ENCODE measurements at places on chromosomes 16 and 17. TPM values are rescaled to one million over a fixed set of nuclear protein-coding genes. Genes with fewer than 3 reads are reported as not detected.

DNA sequence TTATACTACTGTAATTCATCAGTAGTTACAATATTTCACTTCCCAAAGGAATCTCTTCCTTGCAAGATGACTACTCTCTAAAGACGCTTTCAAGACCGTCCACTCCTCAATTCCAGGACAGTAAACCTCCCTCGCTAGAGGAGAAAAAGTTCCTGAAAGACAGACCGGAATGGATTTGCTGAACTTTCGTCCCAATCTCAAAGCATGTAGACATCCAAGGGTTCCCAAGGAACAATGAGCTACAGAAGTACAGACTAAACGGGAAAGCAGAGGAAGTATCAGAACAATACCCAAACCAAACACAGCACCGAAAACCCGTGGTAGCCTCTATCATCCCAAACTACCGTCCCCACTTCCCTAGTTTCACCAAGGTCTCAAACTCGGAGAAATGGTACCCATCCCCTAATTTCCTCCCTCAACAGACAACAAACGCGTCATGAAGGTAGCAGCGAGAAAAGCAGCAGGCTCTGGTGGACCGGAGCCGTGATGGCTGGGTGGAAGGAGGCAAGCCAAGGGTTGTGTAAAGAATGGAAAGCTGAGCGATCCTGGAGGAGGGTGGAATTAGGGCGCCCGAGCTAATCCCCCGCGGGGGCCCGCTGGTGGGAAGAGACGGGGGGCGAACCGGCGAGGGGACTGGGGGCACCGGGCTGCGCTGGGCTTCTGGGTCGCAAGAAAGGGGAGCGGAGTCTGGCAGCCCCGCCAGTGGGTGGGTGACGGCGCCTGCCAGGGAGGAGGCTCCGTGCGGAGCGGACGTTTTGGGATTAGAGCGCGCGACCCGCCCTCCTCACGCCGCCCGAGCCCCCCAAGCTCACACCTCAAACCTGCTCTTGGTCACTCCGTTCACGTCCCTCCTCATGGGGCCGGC, 647 bp downstream of the FBXL20 start:
- H3K4me3 ChIP-seq = peak overlapping the region; percentile 99
- no peaks in the 10 kb centered on the region for H3K27me3 ChIP-seq
- peaks cover 6% of the 10 kb centered on the region for H3K4me1 ChIP-seq
- no peaks in the 10 kb centered on the region for H3K36me3 ChIP-seq
- peak overlapping the region; percentile 92 for H3K27ac ChIP-seq
- DNase-seq = no peak

DNA sequence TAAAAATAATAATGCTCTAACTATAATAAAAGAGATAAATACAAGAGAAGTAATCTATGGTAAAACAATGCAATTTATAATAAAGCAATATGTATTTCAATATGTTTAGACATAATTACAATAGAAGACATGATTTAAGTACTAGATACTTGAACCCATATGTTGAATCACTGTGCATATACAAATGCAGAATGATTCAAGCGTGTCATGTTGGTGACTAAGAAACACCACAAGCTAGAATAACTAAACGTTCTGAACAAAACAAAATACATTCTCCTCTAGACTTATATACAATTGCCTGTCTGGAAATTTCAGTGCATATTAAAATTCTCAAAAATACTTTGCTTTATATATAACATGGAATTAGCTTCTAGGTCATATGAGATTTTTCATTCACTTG, 11.2 kb downstream of the TADA2A start:
- H3K27me3 ChIP-seq = no peaks in the 10 kb centered on the region
- H3K4me1 ChIP-seq = no peaks in the 10 kb centered on the region
- no peak for DNase-seq
- H3K4me3 ChIP-seq = no peak overlapping the region

- no peak overlapping the region for H3K27ac ChIP-seq
- no peak overlapping the region for H3K4me3 ChIP-seq
- no peak for DNase-seq
- H3K27me3 ChIP-seq = no peaks in the 10 kb centered on the region
- peaks cover 3% of the 10 kb centered on the region for H3K36me3 ChIP-seq
Measured at GRCh38 chr16:10465821-10466220, 80.0 kb downstream of the ATF7IP2 start.

GRCh38 chr17:27457731-27458523, 1.7 kb downstream of the KSR1 start:
- peaks cover 16% of the 10 kb centered on the region for H3K4me1 ChIP-seq
- no peaks in the 10 kb centered on the region for H3K27me3 ChIP-seq
- H3K27ac ChIP-seq = no peak overlapping the region

- H3K27ac ChIP-seq = peak overlapping the region; percentile 51
- DNase-seq = no peak
- H3K36me3 ChIP-seq = no peaks in the 10 kb centered on the region
- H3K27me3 ChIP-seq = no peaks in the 10 kb centered on the region
- H3K4me3 ChIP-seq = no peak overlapping the region
- no peaks in the 10 kb centered on the region for H3K4me1 ChIP-seq
Measured at GRCh38 chr16:19701091-19701490, 16.9 kb downstream of the KNOP1 start.

DNA sequence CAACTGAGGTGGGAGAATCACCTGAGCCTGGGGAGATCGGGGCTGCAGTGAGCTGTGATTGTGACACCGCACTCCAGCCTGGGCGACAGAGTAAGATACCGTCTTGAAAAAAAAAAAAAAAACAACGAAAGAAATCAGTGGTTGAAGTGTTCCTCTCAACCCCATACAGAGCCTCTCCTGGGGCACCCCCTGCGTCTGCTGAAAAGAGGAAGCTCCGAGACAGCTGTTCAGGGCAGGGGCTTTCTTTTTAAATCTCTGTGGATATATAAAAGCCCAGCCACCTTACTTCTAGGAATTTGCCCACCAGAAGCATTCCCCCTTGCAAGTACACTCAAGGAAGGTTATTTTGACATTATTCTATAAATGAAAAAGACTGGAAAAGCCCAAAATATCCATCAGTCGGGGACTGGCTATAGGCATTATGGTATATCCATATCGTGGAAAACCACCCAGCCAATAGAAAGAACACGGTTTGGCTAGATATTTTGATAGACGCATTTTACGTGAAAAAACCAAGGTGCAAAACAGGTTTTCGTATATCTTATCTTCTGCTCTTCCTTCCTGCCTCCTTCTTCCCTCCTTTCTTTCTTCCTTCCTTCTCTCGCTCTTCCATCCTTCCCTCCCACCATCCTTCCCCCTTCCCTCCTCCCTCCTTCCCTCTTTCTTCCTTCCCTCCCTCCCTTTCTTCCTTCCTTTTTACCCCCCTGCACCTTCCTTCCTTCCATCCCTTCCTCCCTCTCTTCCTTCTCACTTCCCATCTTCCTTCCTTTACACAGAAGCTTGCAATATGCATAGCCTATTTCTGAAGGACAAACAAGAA, 9.2 kb upstream of the CCL22 start:
- no peaks in the 10 kb centered on the region for H3K4me1 ChIP-seq
- H3K4me3 ChIP-seq = no peak overlapping the region
- no peak for DNase-seq

- H3K4me3 ChIP-seq = no peak overlapping the region
- H3K27ac ChIP-seq = no peak overlapping the region
- no peaks in the 10 kb centered on the region for H3K4me1 ChIP-seq
- DNase-seq = no peak
- H3K36me3 ChIP-seq = no peaks in the 10 kb centered on the region
- no peaks in the 10 kb centered on the region for H3K27me3 ChIP-seq
Measured at GRCh38 chr16:83312718-83313245, 495.0 kb upstream of the HSBP1 start.

TLCD1 gene
- total RNA-seq = 8.6 TPM

PIRT gene
- not detected for total RNA-seq

NACA2 gene
- not detected for total RNA-seq

GNPTG gene
- total RNA-seq = 63.5 TPM

TMEM238L gene
- total RNA-seq = not detected

STH gene
- total RNA-seq = not detected
